ENCODE measurements at places on chromosomes 6 and 20.

DNA sequence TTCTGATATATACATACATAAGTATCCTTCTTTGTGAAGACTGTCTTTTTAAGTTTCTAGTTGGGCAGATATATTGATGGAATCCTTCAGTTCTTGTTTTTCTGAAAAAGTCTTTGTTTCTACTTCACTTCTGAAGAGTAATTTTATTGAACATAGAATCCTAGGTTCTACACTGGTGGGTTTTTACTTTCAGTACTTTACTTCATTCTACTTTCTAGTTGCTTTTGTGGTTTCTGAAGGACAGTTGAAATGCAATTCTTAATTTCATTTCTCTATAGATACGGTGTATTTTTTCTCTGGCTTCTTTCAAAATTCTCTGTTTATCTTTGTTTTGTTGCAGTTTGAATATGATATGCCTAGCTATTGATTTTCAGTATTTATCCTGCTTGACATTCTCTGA, 105.3 kb downstream of the HMGCLL1 start:
- no peak for DNase-seq

- DNase-seq: no peak
Measured at GRCh38 chr6:151241853-151242252, 2.1 kb downstream of the AKAP12 start.

DNA sequence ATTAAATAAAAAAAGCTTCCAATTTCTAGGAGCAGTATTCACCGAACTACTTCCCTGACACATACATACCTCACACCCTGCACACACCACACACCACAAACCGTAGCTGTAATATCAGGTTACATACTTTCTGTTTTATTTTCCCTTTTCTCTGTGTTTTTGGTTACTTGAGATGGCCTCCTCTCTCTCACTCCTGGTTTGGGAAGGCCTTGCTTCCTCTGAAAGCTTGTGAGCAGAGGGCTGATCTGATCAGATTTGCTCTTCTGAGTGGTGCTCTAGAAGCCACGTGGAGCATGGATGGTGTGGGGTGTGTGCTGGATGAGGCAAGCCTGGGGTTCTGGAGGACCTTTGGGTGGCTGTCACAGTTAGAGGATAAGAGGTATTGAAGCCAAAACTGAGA, 20.9 kb downstream of the UTRN start:
- no peak for DNase-seq

GRCh38 chr6:75272145-75272840, 12.3 kb downstream of the TMEM30A start:
- no peak for DNase-seq

- no peak for DNase-seq
Measured at GRCh38 chr6:52352239-52353018, 9.5 kb upstream of the PAQR8 start.

GRCh38 chr20:59422872-59423544, 122.6 kb downstream of the EDN3 start:
- no peak for DNase-seq

DNA sequence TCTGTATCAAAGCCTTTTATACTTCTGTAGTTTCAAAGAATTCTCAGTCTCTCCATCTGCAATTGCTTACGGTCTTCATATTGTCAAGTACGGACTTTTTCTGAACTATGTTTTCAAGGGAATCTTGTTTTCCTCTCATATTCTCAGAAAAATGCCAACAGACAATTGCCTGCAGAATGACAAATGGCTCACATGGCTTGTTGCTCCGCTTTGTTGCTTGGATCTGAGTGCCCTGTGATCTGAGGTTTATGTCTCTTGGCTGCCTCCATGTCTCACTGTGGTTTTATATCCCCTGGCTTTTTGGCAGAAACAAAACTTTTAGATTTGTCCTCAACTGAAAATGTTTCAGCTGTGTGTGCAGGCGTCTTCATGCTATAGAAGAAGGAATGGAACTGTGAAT, 285.4 kb upstream of the CHD6 start:
- DNase-seq: no peak

DNA sequence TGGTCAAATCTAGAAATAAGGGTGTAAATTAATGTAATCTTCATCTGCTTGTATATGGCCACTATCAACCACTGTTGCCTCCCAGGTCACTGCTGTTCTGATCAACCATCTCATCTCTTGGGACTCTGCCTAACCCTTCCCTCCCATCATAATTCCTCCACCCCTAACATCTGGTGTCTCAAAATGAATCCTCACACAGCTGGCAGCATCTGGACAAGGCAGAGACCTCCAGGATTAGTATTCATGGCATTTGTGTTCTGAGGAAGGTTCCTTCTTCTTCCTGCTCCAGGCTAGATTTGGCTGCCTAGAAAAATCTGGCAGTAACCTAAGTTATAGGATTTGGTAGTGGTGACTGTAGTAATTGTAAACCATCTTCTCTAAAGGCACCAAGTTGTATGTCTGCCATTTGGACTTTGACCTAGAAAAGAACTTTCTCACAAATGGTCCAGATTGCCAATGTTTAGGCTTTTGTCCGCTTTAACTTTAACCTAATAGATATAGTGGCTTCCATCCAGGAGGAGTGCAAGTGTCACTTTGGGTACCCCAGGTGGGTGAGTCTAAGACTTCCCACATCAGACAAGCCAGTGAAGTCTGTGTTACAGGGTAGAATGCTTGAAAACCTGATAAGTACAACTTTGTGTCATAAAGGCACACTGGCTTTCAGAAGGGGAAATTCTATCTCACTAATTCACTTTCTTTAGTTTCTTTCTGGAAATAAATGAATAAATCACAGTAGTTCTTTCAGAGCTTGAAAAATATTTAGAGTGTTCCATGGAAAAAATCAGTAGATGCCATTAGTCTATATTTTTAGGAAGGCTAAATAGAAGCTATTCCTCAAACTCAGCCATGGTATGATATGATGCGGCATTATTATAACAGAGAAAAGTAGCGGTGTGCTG, 3.0 kb upstream of the PHACTR2 start:
- DNase-seq: no peak

DNA sequence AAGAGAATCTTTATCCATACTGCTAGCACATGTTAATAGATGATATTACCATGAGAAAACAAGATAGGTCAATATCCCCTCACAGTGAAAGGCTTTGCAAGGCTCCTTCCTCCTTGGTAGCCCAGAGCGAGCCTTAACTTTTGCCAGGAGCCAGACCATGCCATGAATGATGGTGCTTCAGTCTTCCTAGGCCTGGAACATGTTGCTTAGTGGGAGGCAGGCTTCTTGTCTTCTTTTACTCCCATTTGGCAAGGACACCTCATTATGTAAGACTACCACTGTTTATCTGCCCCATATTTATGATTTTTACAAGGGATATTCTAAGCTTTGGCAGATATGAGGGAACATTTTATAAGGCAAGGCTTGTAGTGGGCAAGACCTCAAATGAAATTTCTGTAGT, 90.8 kb downstream of the GJA1 start:
- no peak for DNase-seq

GRCh38 chr20:51275181-51275580, 252.3 kb upstream of the KCNG1 start:
- DNase-seq: no peak

DNA sequence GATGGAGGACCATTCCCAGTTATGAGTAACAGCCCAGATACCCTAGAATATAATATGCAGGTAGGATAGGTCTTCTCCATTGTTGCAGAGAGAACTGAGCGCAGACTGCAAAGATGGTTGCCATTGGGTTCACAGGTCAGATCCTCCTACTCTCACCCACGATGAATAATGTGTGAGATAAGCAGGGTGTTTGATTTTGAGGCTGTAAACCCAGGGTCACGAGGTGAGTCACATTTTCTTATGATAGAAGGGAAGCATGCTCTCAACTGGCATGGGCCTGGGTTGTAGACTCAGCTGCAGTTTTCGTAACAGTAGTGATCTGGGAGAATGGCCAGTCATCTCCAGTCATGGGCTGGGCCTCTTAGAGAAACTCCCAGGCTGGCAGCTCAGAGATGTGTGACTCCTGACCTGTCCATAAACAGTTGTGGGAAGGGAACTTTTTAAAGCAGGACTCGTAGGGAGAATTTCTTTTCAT, 74.2 kb downstream of the CD164 start:
- DNase-seq: no peak

DNA sequence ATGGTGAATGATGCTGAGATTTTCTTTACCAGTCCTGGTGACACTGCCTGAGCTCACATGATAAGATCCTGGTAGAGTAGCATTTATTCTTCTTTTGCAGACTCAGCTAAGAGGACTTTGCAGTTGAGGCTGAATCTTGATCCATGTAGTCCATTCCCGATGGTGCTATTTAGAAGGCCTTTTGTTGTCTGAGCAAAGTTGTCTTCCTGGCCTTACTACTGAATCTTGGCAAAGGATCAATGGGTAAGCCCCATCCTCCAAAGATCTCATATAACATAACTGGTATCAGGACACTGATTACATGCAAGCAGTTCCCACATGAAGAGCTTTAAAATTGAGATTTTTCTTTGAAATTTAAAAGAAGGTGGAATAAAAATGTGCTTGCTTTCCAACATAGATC, 291.6 kb downstream of the SOX4 start:
- no peak for DNase-seq

GRCh38 chr20:64238851-64239387, 16.6 kb upstream of the PCMTD2 start:
- DNase-seq: no peak

DNA sequence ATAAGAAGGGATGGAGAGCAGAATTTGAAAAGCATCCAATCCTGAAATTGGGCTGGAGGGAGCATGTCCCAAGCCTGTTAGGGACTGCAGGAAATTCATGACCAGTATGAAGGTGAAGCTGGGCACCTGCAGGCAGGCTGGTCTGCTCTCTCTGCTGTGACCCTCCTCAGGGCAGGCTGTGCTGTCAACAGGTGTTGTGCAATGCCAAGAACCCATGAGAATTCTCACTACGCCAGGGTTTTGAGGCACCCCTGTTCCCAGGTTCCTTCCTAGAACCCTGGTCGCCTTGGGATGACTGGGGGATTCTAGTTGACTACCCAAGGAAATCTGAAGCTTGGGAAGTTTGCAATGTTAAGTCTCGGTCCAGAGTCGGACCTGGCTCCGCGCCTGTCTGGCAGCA, 13.3 kb upstream of the MAS1L start:
- no peak for DNase-seq

All from CD4-positive, alpha-beta T cell (primary cell).